ENCODE measurements at places on chromosomes 3 and 15.

GRCh38 chr3:28758115-28758514 lies 409.5 kb upstream of the AZI2 start:
- DNase-seq: no peak

DNA sequence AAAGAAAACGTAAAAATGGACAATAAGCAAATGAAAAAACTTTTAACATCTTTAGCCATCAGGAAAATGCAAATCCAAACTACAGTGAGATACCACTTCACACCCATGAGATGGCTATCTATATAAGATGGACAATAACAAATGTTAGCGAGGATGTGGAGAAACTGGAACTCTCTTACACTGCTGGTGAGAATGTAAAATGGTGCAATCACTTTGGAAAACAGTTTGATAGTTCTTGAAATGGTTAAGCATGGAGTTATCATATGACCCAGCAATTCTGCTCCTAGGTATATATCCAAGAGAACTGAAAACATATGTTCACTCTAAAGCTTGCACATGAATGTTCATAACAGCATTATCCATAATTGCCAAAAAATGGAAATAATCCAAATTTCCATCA lies 21.3 kb upstream of the TEX9 start:
- no peak for DNase-seq

GRCh38 chr3:132681421-132681820 lies 21.3 kb downstream of the UBA5 start:
- no peak for DNase-seq

DNA sequence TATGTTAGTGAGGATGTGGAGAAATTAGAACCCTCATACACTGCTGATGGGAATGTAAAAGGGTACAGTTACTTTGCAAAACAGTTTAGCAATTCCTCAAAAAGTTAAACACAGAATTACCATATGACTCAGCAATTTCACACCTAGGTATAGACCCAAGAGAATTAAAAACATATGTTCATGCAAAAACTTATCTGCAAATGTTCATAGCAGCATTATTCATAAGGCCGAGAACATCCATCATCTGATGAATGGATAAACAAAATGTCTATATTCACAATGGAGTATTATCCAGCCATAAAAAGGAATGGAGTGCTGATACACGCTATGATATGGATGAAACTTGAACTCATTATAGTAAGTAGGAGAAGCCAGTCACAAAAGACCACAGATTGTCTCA lies 10.3 kb downstream of the SEC13 start:
- DNase-seq: no peak

DNA sequence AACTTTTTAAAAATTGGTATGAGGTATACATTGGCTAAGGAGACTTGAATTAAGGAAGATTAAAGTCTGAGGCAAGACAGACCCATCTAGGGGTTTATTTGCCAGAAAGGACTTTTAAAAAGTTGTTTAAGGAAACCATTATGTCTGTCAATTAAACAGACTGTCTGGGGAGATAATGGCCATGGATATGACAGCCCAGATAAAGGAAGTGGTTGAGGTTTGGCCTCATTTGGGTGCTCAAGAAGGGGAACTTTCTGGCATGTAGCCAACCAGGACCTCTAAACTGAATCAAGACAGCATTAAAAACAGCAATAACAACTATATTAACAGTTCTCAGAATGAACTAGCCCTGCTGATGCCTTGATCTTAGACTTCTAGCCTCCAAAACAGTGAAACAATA lies 9.9 kb upstream of the CD200R1L start:
- DNase-seq: no peak

GRCh38 chr3:30269751-30270445 lies 336.5 kb upstream of the TGFBR2 start:
- no peak for DNase-seq

GRCh38 chr15:59349680-59350420 lies 22.8 kb downstream of the MYO1E start:
- no peak for DNase-seq

GRCh38 chr15:99951511-99951910 lies 218.3 kb upstream of the LYSMD4 start:
- no peak for DNase-seq

GRCh38 chr15:75430259-75430658 lies 21.2 kb downstream of the SIN3A start:
- DNase-seq: no peak

DNA sequence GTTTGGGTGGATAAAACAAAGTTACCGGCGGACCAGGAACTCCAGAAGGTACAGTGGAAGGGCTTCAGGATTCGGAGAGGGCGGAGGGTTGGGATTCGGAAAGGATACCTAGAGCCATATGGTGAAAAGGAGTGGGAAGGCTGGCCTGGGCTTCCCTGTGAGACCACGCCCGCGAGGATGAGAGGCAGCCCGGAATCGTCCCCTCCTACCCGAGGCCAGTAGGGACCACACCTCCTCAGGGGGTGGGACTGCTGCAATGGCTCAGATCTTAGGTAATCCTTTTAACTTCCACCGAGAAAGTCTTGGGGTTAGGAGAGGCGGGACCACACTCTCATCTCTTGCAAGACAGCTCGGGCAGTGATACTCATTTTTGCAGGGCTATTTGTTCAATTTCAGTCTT lies 511.3 kb downstream of the OCA2 start:
- no peak for DNase-seq

DNA sequence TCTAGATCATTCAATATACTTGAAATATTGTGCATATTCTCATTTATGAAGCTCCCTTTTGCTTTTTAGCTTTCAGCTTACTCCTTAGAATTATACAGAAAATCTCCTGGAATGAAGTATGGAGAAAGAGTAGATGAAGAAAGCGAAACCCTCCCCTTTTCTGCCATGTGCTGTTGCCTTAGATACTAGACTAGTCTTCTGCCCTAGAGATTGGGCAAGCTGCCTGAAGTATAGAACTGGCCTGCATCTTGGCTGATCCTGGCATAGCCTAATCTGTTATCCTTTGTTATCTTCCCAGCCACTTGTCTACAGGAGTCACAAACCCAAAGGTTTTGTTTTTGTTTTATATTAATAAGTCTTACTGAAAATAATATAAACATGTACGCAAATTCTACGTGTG lies 138.8 kb downstream of the RBPMS2 start:
- DNase-seq: no peak

DNA sequence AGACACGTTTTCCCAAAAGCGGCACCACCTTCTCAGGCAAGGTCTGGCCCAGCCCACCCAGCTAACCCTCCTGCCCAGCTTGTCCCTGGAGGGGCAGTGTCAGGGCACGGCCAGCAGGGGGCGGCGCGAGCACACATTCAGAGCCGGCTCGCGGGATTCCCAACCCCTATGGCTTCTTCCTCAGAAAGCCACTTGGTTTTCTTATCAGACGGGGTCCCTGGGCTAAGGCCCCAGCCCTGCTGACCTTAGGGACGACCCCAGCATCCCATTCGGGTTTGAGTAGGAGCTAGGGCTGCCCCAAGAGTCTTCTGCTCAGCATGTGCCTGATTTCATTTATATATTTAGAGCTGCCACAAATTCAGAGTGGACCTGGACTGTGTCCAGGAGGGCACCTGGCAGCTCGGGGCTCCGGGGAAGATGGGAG lies 14.5 kb downstream of the RLBP1 start:
- peak; percentile 57 for DNase-seq

DNA sequence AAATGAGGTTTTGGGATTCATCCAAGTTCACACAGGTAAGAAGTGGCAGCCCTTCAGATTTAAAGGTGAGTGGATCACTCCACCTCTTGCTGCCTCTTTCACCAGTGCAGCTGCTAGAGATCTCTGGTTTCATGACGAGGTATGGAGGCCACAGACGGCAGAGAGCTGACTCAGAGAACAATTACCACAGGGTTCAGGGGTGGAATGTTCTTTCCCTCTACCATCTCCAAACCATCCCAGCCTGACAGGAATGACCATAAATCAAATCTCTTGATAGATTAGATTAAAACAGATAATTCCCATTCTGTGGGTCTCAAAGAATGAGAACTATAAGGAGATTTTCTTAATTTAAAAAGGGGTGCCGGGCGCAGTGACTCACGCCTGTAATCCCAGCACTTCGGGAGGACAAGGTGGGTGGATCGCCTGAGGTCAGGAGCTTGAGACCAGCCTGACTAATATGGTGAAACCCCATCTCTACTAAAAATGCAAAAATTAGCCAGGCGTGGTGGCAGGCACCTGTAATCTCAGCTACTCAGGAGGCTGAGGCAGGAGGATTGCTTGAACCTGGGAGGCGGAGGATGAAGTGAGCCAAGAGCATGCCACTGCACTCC lies 174.2 kb upstream of the ATP11B start:
- DNase-seq: no peak

- no peak for DNase-seq
Observed at GRCh38 chr3:11001020-11001657, 8.6 kb downstream of the SLC6A1 start.

- DNase-seq: no peak
Observed at GRCh38 chr3:150793641-150794040, 30.7 kb upstream of the SIAH2 start.

DNA sequence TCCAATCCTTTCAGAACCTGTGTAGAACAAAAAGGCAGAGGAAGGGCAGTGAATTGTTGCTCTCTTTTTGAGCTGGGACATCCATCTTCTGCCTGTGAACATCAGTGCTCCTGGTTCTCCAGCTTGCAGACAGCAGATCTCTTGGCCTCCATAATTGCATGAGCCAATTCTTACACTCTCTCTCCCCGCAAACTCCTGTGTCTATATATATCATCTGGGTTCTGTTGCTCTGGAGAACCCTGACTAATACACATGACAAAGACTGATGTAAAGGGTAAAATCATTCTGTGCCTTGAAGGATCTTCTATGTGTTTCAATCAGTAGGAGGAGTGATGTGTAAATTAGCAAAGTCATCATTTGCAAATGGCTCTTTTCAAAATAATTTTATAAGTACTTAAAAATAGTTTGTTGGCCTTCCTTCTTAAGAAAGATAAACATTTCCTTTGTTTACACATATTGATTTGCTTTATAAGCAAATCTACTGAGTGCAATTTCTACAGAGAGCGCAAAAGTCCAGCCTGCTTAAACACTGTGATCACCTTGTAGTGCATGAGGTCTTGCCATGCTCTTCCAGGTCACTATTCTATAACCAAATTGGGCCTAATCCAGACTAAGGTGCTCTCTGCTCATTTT lies 154.9 kb upstream of the ANKRD28 start:
- DNase-seq: no peak

DNA sequence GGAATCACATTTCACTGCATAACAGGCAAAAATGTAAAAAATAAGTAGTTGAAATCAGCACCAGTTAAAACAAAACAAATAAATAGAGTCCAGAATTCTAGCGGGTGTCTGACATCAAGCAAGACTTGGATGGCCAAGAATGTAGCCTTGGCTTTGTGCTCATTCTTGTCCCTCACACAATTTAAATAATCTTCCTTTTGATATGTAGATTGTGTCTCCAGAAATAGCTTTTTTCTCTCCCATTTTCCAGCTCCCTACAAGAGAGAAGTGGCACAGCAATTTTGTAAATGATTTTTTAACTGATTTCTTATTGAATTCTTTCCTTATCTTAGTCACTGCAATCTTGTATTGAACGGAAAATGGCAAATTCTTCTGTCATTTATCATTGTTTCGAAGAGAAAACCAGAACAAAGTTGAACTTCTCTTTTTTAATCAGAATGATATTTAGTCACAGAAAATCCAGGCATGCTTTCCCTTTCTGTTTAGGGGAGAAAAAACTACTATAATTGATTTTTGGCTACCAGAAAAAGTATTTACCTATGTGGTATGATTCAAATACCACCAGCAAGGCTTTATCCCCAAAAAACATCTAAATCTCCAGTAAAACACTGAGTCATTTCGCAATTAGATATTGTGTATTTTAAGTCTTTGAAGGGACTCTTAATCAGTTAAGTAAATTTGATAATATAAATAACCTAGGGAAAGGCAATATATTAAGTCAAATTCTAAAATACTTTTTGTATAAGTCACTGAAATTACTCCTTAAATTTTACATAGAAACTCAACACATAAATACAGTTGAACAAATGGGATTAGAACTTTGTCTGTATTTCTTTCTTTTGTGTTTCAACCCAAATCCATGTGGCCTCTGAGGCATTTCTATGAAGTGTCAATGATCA lies 481.7 kb downstream of the GBE1 start:
- no peak for DNase-seq

GRCh38 chr3:138653567-138653966 lies 45.0 kb downstream of the FAIM start:
- no peak for DNase-seq

GRCh38 chr15:100174904-100175275 lies 166.9 kb downstream of the ADAMTS17 start:
- no peak for DNase-seq

GRCh38 chr15:41278319-41278718 lies 47.3 kb downstream of the CHP1 start:
- no peak for DNase-seq

DNA sequence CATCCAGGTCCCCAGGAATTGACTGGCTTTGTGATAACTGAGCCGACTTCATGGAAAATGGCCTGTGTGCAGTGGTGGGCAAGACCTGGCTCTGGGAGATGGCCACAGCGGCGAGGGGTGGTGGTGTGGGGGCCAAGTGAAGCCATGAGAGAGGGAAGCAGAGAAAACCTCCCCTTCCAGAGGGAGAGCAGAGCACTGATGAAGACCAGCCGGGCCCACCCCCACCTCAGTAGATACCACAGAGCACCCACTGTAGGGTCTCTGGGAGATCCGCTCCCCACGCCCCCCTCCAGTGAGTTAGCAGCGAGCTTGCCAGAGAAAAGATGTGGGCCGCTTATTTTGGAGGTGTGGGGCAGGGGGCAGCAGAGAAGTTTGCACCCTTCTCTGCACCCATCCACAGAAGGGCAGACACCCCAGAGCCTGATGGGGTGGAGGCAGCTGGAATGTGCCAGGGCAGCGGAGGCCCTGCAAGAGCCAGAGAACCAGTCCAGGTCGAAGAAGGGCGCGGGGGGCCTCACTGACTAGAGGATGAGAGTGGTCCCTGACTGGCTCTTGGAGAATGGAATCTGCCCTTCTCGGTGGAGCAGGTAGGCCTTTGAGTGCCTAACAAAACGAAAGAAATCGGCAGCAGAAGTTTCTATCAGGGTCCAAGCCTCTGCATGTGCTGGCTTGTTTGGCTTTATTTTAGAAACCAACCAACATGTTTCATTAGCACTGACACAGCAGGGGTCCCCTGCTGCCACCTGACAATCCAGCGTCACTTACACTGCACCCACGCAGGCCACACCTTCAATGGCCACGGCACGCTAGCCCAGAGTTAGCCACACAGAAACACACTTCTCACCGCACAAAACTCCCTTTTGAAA lies 28.3 kb downstream of the MELTF start:
- DNase-seq: no peak

GRCh38 chr3:121836064-121836463 lies 1.1 kb downstream of the EAF2 start:
- DNase-seq: no peak

DNA sequence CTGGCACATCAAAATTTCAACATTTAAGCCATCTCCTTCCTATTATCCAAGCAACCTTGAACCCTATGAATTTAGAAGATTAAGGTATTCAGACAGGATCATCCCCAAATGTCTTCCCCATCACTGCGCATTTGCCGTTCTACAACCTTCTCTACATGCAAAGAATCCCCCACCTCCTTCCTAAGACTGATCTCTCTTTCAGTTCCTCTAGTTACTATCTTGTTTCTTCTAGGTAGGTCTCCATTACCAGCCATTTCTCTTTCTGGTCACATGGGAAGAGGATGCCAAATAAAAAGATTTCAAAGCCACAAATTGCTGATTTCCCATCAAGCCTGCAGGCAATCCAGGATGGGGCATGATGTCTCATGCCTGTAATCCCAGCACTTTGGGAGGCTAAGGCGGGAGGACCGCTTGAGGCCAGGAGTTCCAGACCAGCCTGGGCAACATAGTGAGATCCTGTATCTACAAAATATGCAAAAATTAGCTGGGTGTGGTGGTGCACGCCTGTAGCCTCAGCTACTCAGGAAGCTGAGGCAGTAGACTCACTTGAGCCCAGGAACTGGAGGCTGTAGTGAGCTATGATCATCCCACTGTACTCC lies 29.7 kb upstream of the MTMR10 start:
- DNase-seq: no peak

All from effector CD8-positive, alpha-beta T cell (primary cell).